Tibial artery (tissue), 4 donors: ENCODE measurements at places on chromosomes 12 and 14.

- no peak for DNase-seq
Measured at GRCh38 chr12:66279123-66279712, 23.1 kb upstream of the HELB start.

DNA sequence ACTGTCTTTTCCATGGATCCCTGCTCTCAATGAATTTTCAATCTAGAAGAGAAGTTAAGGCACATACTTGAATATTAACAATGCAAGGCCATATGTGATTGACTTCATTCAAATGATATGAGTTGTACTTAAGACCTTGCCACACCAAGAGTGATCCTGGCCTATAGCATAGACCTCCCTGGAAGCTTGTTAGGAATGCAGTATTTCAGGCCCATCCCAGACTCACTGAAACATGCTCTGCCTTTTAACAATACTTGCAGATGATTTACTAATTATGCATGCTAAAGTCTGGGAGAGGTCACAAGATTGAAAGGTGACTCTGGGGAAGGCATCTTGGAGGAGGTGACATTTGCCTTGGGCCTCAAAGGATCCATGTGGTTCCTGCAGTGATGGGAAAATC, 43.2 kb downstream of the RFX4 start:
- DNase-seq, result no peak

GRCh38 chr12:5870183-5870582, 74.9 kb downstream of the ANO2 start:
- DNase-seq, result no peak

GRCh38 chr12:48972213-48972951, 847 bp upstream of the WNT10B start:
- DNase-seq, result no peak

DNA sequence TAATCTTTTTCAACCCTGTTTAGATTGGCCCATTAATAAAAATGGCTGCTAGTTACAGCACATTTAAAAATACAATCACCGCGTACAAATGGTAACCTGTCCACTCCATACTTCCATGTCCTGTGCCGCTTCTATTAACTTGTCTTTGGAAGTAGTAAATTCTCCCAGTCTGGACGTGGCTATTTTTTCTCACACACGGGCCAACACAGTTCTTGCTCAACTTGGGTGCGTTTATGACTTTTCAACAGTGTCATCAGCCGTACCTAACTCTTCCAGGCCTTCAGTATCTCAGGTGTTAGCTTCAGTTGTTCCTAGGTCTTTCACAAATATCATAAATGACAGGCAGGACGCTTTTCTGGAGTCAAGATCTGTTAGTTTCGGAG, 475 bp upstream of the PCNX1 start:
- DNase-seq, result no peak

DNA sequence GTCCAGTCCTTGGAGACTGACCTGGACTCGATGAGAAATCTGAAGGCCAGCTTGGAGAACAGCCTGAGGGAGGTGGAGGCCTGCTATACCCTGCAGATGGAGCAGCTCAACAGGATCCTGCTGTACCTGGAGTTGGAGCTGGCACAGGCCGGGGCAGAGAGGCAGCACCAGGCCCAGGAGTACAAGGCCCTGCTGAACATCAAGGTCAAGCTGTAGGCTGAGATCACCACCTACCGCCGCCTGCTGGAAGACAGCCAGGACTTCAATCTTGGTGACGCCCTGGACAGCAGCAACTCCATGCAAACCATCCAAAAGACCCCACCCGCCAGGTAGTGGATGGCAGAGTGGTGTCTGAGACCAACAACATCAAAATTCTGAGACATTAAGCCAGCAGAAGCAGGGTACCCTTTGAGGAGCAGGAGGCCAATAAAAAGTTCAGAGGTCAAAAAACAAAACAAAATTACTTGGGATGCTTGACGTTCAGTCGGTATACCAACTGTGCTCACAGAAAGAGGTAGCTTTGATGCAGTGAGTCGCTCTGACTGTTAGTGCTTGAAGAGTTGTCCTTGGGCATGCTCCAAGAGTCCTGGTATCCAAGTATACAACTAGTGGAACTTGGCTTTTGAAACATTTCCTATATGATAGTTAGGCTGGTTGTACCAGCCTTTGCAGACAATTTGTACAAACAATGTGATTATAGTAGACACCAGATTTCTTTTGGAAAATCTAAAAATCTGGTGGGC, 4.8 kb downstream of the MED6 start:
- DNase-seq, result no peak

- no peak for DNase-seq
Measured at GRCh38 chr12:69947897-69948296, 122.9 kb downstream of the MYRFL start.

- no peak for DNase-seq
Measured at GRCh38 chr12:52975820-52976573, 27.1 kb downstream of the KRT18 start.

GRCh38 chr12:49332441-49332861, 4.5 kb downstream of the C1QL4 start:
- no peak for DNase-seq

- no peak for DNase-seq
Measured at GRCh38 chr12:68267892-68268396, 14.5 kb upstream of the IL22 start.

GRCh38 chr12:126895951-126896913, 1370.7 kb upstream of the TMEM132C start:
- no peak for DNase-seq

GRCh38 chr14:51167587-51168214, 72.3 kb upstream of the TMX1 start:
- no peak for DNase-seq

- DNase-seq, result no peak
Measured at GRCh38 chr14:104601786-104602185, 2.8 kb downstream of the TMEM179 start.

GRCh38 chr12:91355150-91356006, 172.8 kb upstream of the DCN start:
- DNase-seq, result peak; percentile 73

GRCh38 chr14:74875941-74876913, at the start of gene PROX2:
Gene PROX2 (minus strand): TSS chr14:74876145. CDS start chr14:74863834, 12,311 bp downstream.
- no peak for DNase-seq

GRCh38 chr14:76257111-76257803, 105.5 kb downstream of the GPATCH2L start:
- no peak for DNase-seq

DNA sequence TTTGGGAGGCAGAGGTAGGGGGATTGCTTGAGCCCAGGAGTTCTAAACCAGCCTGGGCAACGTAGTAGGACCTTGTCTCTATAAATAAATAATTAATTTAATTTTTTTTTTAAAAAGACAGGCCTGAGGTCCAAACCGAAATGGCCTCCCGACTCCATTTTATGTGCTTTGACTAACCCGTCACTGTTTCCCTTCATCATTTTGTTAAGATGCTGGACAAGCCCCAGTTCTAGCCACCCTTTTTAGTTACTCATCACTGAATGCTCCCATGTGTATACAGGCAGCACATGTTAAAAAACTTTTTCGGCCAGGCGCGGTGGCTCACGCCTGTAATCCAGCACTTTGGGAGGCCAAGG, 83.6 kb upstream of the RESF1 start:
- no peak for DNase-seq

GRCh38 chr12:78938341-78939084, 73.9 kb downstream of the SYT1 start:
- no peak for DNase-seq

- no peak for DNase-seq
Measured at GRCh38 chr12:131442337-131442918, 268.5 kb upstream of the SFSWAP start.

DNA sequence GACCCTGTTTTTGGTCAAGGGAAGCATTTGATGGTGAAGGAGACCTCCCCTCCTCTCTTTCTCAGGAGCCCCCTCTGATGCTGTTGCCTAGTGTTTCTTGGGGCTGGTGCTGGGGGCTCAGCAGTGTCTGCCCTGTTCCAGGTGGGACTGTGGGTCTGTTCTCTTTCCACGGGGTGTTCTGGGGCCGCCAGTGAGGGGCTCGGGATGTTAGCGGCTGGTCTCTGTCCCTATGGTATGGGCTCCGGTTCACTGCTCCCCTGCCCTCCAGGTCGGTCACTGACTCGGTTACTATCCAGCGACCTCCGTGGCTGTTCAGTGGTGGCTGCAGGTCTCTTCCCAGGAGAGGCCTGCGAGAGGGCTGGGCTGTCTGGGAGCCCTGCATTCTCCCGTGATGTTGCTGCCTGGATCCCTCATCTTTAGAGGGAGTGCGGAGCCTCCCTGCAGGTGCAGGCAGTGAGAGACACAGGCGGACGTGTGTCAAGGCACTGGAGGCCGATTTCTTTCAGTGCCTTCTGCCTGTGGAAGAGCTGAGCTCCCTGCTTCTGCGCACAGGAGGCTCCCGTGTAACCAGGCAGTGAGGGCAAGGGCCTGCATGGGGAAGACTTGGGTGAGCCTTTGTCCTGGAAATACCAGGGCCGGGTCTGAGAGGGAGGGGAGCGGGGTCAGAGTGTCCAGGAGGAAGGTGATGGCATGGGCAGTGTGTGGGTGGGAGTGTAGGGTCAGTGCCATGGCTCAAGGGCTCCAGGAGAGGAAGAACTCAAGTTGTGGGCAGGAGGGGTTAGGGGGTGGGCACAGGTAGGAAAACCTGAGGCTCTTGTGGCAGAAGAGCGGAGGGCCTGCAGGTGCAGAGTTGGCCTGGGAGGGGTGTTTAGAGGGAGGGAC, 362.6 kb downstream of the TMEM121 start:
- DNase-seq, result peak; percentile 11

DNA sequence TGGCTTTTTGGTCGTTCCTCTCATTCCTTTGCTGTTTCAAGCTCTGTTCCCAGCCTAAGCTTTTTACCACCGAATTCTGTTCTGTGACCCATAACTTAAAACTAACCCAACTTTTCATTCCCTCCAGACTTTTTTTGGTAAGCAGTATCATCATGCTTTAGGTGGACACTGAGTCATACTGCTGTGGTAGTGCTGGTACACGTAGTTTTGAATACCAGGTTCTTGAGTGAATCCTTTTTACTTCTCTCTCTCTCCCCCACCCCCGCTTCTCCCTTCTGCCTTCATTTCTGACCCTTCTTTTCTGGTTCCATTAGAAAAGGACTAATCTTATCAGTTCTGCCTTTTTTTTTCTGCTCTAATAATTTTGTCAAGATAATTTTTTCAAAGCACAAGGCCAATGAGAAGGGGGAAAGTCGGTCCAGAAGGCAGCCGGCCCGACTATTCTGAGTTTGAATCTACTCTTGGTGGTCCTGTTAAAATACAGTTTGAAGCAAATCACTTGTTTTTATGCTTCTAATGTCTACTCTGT, 2.3 kb upstream of the MDM2 start:
- DNase-seq, result no peak

- DNase-seq, result no peak
Measured at GRCh38 chr12:95859344-95859816, 628 bp downstream of the SNRPF start.

- DNase-seq, result no peak
Measured at GRCh38 chr14:58060077-58060476, 91.9 kb downstream of the ARMH4 start.

- no peak for DNase-seq
Measured at GRCh38 chr12:96431067-96431466, 30.8 kb upstream of the CDK17 start.

GRCh38 chr12:26867080-26867479, 34.1 kb upstream of the ITPR2 start:
- DNase-seq, result no peak

GRCh38 chr12:60209933-60210332, 614.1 kb downstream of the SLC16A7 start:
- DNase-seq, result no peak

DNA sequence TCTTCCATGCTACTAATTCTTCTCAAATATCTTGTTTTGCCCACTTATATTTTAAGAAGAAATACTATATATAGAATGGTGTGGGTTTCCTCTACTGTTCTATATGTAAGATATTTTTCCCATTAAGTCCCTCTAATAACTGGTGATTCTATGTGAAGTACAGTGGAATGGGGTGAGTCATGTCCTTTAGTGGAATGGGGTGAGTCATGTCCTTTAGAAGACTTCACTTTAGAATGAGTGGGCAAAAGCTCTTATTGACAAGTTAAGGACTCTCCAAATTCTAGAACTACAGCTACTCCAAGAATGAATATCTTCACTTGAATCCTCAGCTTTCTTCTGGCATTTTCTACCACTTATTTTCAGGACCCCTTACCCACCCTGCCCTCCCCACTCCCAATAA, 349.9 kb downstream of the ETNK1 start:
- no peak for DNase-seq

DNA sequence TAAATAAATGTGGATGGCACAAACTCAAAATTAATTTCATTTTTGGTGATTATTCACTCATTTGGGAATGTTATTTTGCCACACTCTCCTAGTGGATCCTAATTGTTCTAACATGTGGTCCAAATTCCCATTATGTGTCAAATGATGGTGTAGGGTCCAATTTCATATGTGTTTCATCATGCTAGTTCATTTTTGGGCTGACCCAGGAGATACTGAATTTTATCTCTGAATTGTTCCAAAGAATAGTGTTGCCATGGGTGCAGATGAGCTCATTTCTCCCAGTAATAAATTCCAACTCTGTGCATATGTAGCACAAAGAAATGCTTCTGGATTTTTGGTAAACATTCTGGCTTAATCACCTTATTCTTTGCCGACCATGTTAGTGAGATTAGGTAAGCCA, 23.5 kb upstream of the SEL1L start:
- DNase-seq, result no peak

DNA sequence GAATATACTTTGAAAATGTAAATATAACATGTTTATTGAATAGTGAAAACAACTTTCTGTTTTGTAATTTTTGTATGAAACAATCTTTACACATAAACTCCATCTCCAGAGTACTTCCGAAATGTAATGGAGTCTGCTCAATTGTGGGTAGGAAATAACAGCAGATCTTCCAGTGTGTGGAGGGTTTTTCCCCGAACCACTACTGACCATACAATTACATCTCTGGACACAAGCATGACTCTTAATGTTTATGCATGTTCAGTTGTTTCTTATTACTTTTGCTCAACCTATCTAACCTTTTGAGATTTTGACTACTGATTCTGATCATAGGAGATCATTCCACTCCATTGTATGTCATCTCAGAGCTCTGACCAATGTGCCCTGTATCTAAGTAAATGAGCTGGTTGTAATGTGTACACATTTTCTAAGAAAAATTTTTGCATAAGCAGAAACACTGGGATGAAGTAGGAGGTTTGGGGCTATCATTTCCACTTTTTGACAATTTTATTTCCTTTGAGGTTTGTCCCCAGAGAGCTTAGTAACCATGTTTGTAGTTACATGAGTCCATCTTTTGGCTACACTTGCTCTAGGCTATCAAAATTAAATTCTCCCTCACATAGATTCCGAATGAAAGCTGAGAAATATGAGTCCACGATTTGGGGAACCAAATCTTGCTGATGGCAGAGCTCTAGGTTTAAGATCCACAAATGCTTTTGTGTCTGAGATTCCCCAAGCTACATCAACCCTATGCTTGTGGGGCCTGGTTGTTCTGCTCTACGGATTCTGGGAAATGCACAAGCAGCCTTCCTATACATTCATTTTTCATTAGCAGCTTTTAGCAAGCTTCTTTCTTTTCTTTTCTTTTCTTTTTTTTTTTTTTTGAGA, 21.4 kb upstream of the CLEC4D start:
- no peak for DNase-seq

- DNase-seq, result no peak
Measured at GRCh38 chr12:127118251-127118650, 1148.7 kb upstream of the TMEM132C start.

GRCh38 chr14:98956181-98956580, 315.8 kb downstream of the BCL11B start:
- no peak for DNase-seq

- DNase-seq, result peak; percentile 91
Measured at GRCh38 chr12:53071591-53072551, 7.3 kb downstream of the SPRYD3 start.

GRCh38 chr12:11753150-11753499, 103.7 kb downstream of the ETV6 start:
- no peak for DNase-seq

- no peak for DNase-seq
Measured at GRCh38 chr12:126757326-126757725, 1509.6 kb upstream of the TMEM132C start.
